AG09319 (cell line): ENCODE measurements at places on chromosomes 2 and 18.
A peak's percentile ranks its signal among the peaks of the same experiment; 100 is the strongest.

- DNase-seq: no peak
Measured at GRCh38 chr2:78455586-78455985, 569.9 kb upstream of the REG3G start.

DNA sequence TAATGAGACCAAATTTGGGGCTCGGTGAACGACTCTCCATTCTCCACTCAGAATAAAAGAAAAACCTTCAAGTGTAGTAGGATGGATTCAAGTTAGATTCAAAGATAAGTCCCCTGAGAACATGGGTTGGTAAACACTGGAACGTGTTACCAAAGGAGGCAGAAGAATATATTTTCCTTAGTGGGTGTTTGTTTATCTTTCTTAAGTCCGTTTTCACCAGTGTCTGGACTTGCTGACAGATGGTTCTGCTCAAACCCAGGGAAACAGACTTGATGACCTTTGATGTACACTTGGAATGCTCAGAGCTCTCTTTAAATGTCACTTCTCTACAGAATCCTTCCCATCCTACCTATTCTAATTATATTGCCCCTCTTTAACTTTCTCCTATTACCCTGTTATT, 310.3 kb upstream of the ZNF521 start:
- DNase-seq: no peak

GRCh38 chr2:133025004-133025403, 355.0 kb upstream of the LYPD1 start:
- no peak for DNase-seq

DNA sequence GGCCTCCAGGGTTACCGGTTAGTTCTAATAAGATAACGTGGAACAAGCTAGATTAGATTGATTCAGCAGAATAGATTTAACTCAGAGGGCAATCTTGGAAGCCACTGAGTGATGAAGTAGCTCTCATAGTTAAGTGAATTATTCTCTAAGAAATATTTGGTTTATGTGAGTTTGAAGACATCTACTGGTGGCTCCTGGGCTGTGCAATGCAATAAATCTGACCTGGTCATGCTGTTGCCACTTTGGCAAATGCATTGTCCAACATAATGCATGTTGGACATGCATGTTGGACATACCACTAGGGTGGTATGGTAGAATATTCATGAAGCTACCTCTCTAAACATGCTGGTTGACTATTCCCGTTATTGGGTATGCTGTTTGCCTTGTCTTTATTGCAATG, 493.7 kb upstream of the VRK2 start:
- DNase-seq: no peak

DNA sequence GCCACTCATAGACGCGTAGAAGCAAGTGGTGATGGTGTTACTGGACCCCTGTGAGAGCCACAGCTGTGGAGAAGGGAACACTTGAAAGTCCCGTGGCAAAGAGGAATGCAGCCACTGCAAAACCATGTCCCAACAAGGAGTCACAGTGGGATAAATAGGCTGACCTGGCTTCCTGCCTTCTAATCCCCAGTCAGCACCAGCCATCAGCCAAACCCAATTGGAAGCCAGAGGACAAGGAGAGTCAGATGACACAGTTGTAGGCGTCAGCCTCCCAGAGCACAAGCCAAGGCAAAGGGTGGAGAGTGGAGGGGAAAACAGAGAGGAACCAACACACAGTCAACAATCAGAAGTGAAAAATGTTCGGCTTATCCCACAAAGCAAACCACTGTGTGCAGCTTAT, 5.5 kb upstream of the CYBRD1 start:
- no peak for DNase-seq

GRCh38 chr2:169116327-169116726, 47.0 kb downstream of the DHRS9 start:
- DNase-seq: no peak

DNA sequence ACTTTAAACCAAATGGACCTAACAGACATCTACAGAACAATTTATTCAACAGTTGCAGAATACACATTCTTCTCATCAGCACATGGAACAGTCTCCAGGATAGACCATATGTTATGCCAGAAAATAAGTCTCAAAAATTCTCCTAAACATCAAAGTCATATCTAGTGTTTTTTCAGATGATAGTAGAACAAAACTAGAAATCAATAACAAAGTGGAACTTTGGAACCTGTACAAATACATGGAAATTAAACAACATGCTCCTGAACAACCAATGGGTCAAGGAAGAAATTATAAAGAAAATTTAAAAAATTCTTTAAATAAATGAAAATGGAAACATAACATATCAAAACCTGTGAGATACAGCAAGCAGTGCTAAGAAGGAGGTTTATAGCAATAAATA, 194.1 kb upstream of the SIX2 start:
- no peak for DNase-seq

DNA sequence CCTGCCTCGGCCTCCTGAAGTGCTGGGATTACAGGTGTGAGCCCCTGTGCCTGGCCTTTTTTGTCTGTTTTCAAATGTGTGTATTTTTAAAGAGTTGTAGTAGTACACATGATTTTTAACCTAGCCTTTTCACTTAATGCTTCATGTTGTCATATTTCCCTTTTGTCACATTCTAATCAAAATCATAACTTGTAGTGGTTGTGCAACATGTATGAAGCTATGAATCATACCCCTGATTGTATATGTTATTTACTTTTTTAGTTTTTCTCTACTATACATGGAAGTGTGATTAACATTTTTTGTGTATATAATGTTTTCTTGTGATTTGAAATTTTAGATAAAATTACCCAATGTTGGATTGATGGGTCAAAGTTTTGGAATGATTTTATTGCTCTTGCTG, 8.5 kb downstream of the GEN1 start:
- no peak for DNase-seq

GRCh38 chr2:239326831-239327535, 73.8 kb downstream of the HDAC4 start:
- DNase-seq: no peak

DNA sequence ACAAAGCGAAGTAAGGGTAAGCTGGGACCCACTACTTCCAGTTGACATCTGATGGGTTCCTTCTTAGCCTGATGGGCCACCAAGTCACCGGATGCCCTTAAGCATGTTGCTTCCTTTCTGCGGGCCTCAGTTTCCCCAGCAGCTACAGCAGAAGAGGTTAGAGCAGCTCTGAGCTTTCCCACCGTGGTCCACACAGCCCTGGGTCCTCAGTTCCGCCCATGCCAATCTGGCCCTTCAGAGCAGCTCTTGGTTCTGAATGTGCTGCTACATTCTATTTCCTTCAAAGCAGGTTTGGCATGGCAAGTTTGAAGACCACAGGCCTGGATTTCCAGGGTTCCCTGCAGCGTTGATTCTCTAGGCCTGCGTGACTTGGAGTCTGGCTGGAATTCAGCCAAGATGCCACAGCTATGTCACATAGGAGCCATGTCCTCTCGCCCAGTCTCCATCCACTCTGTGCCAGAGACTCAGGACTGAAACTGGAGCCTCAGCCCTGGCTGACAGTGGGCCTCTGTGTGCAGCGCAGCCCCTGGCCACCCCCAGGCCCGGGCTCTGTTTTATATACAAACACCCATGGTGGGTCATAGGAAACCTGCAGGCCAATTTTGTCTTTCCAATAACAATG, 79.6 kb downstream of the TFCP2L1 start:
- DNase-seq: no peak

DNA sequence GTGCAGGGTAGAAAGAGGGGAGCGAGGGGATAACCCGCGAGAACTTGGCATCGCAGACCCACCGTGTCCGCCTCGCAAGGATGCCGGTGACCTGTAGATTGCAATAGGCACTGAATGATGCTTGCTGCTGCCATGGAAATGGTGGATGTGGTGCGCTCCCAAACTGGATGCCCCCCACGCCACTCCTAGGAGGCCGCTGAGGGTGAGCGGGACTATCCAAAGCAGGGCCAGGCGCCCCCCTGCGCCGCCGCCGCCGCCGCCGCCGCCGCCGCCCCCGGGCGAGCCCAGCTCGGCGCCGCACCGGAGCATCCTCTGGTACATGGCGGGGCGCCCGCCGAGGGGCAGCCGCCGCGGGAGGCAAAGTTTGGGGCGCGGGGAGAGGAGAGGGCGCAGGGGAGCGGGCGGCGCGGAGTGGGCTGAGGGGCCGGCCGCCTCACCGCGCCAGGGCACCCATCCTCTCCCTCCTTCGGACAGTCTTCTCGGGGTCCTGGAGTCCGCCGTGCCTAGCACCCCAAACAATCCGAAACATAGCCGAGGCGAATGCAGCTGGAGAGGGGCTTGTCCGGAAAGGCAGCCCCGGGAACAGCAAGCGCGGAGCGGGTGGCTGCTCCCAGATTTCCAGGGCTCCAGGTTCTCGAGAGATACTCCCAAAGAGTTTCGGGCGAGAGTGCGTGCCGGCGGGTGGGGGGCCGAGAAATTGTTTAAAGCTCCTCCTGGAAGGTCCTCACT, 685.1 kb downstream of the NRXN1 start:
- no peak for DNase-seq

GRCh38 chr18:79695269-79695668, 15.7 kb downstream of the CTDP1 start:
- DNase-seq: no peak

GRCh38 chr2:12289120-12289802, 427.5 kb upstream of the TRIB2 start:
- no peak for DNase-seq

DNA sequence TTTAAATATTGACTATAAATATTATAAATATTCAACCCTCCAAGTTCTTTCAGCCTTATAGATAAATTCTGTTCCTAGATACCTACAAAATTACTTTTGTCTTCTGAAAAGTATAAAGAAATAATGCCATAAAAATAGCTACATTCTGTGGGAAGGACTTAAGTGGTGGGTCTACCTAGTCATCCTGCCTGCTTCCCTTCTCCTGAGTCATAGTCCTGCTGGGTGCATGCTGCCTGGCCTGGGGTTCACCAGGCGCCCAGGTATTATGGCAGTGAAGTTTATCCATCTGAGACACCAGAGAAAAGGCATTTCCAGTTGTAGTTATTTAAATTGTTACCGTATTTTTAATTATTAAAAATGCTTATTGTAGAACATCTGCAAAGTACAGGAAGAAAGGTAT, 167.5 kb downstream of the SLC39A10 start:
- no peak for DNase-seq

DNA sequence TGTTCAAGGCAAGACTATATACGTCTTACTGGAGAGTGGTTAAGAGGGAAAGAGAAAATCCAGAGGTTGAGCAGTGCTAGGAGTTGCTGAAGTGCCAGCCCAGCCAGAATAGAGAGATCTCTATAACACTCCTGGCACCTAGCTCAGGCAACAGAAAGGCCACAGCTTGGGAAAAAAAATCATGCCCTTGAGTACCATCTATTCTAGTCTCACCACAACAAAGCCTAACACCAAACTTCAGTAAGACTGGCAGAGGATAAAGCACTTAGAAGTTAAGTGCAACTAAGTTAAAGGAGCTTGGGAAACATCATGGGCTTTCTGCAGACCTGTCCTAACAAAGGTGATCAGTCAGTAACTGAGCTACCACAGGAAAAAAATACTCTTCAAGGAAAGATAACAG, 24.2 kb downstream of the INO80C start:
- no peak for DNase-seq

DNA sequence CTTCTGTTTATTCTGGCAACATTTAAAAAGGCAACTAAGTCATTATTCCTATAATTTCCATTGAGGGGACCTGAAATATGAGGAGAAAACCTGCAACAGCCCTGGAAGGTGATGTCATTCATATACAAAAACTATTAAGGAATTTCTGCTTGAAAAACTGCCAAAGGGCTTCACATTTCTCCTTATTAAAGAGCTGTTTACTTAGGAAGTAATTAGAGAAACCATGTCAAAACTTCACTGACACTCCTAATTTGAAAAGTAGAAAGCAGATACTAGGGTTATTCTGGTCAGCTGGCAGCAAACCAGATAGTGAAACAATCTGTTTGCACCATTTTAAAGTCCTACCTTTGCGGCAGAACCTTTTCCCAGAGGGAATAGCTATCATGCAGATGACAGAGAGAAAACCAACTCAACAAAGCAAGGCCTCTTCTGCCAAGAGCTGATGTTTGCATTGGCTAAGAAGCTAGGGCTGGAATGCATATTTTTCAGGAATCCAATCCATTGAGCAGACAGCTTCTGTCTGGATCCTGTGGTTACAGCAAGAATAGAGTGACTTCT, 592.2 kb upstream of the SYT4 start:
- DNase-seq: peak; percentile 48

DNA sequence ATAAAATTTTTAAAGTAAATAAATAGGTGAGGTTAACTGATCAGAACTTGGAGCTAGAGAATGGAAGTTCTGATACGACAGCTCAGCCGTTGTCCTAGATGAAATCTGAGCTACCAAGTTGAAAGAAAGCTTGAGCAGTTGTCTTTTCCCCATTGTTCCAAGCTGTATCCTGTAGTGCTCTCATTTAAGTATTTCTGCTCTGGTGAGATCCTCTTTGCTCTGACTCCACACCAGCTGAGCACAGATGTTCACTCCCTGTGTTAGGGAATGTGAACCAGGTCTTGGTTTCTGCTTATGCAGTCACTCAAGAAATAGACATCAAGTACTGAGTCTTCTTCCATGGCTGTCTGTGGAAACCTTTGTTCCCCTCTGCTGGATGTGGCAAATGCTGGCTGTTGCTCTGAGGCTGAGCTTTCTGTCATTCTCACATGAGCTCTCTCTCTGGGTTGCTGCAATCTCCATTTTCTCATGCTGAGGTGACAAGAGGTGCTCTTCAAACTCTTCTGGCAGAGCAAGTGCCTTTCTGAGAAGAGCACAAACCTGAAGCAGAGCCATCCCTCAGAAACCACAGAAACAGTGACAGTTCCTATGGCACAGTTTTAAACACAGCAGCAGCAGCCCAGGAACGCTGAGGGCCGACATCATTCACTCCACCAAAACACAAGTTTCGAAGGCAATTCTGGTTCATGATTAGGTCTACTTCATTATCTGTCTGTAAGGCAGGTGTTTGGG, 194.1 kb downstream of the SP3 start:
- no peak for DNase-seq

DNA sequence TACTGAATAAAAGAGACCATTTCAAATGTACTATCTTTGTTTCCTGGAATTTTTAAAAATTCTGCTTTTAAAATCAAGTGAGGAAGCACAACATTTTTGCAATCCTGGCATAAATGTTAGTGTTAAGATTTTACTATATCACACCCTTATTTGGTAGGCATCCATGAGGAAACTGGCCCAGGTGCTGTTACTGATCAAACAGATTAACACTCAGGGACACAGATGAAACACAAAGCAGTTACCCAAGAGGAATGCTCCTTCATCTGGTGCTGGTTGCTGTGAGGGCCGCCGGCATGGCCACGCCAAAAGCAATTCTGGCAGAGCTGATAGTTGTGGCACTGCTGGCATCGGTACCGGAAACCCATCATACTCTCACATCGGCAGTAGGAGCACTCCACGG, 96.8 kb downstream of the DTNB start:
- no peak for DNase-seq

- no peak for DNase-seq
Measured at GRCh38 chr2:206739271-206739670, 21.1 kb upstream of the DYTN start.
